Foreskin keratinocyte (primary cell): ENCODE measurements at places on chromosomes 4 and X. TPM values are rescaled to one million over a fixed set of nuclear protein-coding genes. Genes with fewer than 3 reads are reported as not detected.

- no peak for DNase-seq
Observed at GRCh38 chr4:72557021-72557420, 12.0 kb downstream of the ADAMTS3 start.

DNA sequence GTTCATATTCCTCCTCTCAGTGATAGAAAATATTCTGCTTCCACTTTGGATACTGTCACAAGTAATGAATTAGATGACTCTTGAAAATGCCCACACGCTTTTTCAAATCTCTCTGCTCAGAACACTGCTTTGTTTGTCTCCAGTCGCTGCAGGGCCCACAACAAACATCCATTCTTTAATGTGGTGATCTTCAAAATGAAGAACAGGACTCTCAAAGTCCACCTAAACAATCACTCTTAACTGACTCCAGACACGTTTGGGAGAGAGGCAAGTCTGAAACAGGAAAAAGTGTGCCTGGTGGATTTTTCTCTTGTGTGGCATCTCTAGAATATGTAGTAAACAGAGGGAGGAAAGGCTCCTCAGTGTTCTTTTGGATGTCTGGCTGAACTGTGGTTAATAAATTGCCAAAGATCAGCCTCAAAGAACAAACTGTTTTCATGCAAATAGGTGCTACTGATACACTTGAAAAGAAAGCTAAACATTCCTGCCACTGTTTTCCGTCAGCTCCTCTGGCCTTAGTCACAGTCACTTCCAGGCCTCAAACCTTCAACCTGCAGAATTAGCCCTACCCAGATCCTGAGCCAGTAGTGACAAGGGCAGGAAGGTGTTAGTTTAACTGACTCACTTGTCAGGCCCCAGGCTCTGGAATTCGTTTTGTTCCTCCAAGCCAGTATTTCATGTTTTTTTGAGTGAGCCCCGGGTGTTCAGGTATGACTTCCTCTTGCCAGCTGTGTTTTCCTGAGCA lies 259.6 kb upstream of the GPC4 start:
- DNase-seq, result peak; percentile 62

- no peak for DNase-seq
Observed at GRCh38 chr4:2270341-2271165, 8.6 kb upstream of the MXD4 start.

NMU gene
- polyA plus RNA-seq, result 0.69 and 4.3 TPM in 2 replicates

H2BW2 gene
- not detected in 2 replicates for polyA plus RNA-seq

GRCh38 chrX:37786624-37787422 lies 7.0 kb downstream of the CYBB start:
- DNase-seq, result no peak

SULT1B1 gene
- 0.03 and 0.71 TPM in 2 replicates for polyA plus RNA-seq

C4orf51 gene
- not detected in 2 replicates for polyA plus RNA-seq

MYL5 gene
- polyA plus RNA-seq, result 5.3 and 6.5 TPM in 2 replicates
